ENCODE measurements at places on chromosomes 2 and 18. TPM values are rescaled to one million over a fixed set of nuclear protein-coding genes. Genes with fewer than 3 reads are reported as not detected.

ANKRD36B gene
- total RNA-seq = 26.7 TPM

C1QL2 gene
- not detected for total RNA-seq

DUSP2 gene
- 1.0 TPM for total RNA-seq

ZNF892 gene
- 7.3 TPM for total RNA-seq

SERPINB2 gene
- 3.9 TPM for total RNA-seq

IKZF2 gene
- 8.2 TPM for total RNA-seq

ATOH8 gene
- 19.0 TPM for total RNA-seq

LOXL3 gene
- 12.6 TPM for total RNA-seq

PDE1A gene
- 6.7 TPM for total RNA-seq

MDH1B gene
- 1.8 TPM for total RNA-seq

IGFBP2 gene
- total RNA-seq = 36.3 TPM

LYG2 gene
- total RNA-seq = not detected

PLCL1 gene
- total RNA-seq = 0.83 TPM

SLC9A4 gene
- not detected for total RNA-seq

GALNT14 gene
- total RNA-seq = 0.83 TPM

RTP5 gene
- not detected for total RNA-seq

CDH2 gene
- total RNA-seq = 2.0 TPM

IL36B gene
- not detected for total RNA-seq

RAB17 gene
- 0.26 TPM for total RNA-seq

INSIG2 gene
- total RNA-seq = 9.9 TPM

DSC3 gene
- under 0.01 TPM for total RNA-seq

IL1F10 gene
- not detected for total RNA-seq

TRPM8 gene
- total RNA-seq = under 0.01 TPM

NDUFS1 gene
- total RNA-seq = 81.2 TPM

TOGARAM2 gene
- 0.26 TPM for total RNA-seq

ASPRV1 gene
- 0.33 TPM for total RNA-seq

EFHD1 gene
- not detected for total RNA-seq

KCNIP3 gene
- total RNA-seq = 1.7 TPM

FAP gene
- 96.1 TPM for total RNA-seq

CCDC141 gene
- total RNA-seq = 0.17 TPM

DYNAP gene
- not detected for total RNA-seq

CLIP4 gene
- total RNA-seq = 127 TPM

NGEF gene
- under 0.01 TPM for total RNA-seq

LHCGR gene
- not detected for total RNA-seq

ANKRD62 gene
- not detected for total RNA-seq

SH3BP4 gene
- total RNA-seq = 74.8 TPM

SCN3A gene
- total RNA-seq = 0.33 TPM

ALPI gene
- not detected for total RNA-seq

GCG gene
- not detected for total RNA-seq

CFC1 gene
- not detected for total RNA-seq

MFSD2B gene
- 0.17 TPM for total RNA-seq

RESP18 gene
- total RNA-seq = not detected

SANBR gene
- total RNA-seq = 16.4 TPM

COL4A4 gene
- 0.51 TPM for total RNA-seq

CCBE1 gene
- 60.9 TPM for total RNA-seq

FSIP2 gene
- total RNA-seq = 0.26 TPM

All from fibroblast of lung (primary cell).